ENCODE measurements at places on chromosomes 7 and 10. TPM values are rescaled to one million over a fixed set of nuclear protein-coding genes. Genes with fewer than 3 reads are reported as not detected.

TMEM236 gene
- total RNA-seq: not detected

PPP1R9A gene
- total RNA-seq: 17.0 TPM

VPS37D gene
- 1.3 TPM for total RNA-seq

SPDYE6 gene
- not detected for total RNA-seq

Data from H9 (cell line).